Ascending aorta (tissue), 2 donors: ENCODE measurements at places on chromosomes 7 and 10.

DNA sequence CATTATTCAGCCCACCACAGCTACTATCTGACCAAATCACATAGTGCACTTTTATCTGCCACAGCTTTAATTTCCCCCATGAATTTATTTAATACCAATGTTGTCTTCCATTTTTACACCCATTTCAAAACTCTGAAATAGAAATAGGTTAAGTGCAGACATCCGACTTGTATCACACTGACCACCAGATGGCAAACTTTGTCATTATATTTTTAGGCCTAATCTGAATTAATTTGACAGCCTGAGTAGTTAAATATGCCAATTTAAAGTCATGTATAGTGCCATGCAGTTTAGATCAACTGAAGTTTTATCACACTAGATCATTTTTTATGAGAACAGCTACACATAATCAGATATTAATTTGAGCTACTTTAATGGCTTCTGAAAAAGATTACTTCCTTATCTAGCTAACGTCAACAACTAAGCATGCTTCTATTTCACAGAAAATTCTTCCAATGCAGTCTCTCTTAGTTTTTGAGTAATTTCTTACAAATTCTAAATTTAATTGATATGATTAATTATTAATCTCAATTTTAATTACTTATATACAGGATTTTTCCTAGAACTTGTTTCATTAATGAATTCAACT is 566.4 kb downstream of the GFRA1 start:
- DNase-seq, result no peak
- H3K27ac ChIP-seq, result no peak overlapping the region
- no peaks in the 10 kb centered on the region for H3K4me1 ChIP-seq
- no peaks in the 10 kb centered on the region for H3K36me3 ChIP-seq
- no peaks in the 10 kb centered on the region for H3K27me3 ChIP-seq

DNA sequence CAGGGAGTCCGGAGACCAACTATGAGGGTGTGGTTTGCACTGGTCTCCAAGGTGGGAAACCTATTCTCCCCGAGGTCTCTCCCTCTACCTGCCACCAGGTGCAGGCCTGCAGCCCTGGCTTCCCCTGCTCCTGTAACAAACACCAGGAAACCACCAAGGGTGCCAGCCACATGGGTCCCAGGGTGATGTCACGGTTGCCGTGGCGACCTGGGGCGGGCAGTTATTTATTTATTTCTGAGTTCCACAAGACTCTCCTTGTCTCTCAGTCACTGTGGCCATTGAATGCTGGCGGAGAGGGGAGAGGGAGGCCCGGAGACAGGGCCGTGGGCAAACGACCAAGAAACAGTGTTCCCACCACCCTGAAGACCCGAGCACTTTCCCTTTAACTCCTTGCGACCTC is 27.0 kb downstream of the MMD2 start:
- no peak overlapping the region for H3K4me3 ChIP-seq
- DNase-seq, result no peak
- H3K36me3 ChIP-seq, result no peaks in the 10 kb centered on the region
- no peak overlapping the region for H3K27ac ChIP-seq

GRCh38 chr7:81590131-81590530 is 179.7 kb downstream of the HGF start:
- no peak overlapping the region for H3K27ac ChIP-seq
- no peak overlapping the region for H3K4me3 ChIP-seq

- H3K4me1 ChIP-seq, result peaks cover 9% of the 10 kb centered on the region
- H3K36me3 ChIP-seq, result no peaks in the 10 kb centered on the region
- no peak overlapping the region for H3K4me3 ChIP-seq
- no peaks in the 10 kb centered on the region for H3K27me3 ChIP-seq
- peak overlapping the region; percentile 11 for H3K27ac ChIP-seq
- no peak for DNase-seq
These were observed 72.9 kb upstream of the TNS3 start for GRCh38 chr7:47654672-47655298.

DNA sequence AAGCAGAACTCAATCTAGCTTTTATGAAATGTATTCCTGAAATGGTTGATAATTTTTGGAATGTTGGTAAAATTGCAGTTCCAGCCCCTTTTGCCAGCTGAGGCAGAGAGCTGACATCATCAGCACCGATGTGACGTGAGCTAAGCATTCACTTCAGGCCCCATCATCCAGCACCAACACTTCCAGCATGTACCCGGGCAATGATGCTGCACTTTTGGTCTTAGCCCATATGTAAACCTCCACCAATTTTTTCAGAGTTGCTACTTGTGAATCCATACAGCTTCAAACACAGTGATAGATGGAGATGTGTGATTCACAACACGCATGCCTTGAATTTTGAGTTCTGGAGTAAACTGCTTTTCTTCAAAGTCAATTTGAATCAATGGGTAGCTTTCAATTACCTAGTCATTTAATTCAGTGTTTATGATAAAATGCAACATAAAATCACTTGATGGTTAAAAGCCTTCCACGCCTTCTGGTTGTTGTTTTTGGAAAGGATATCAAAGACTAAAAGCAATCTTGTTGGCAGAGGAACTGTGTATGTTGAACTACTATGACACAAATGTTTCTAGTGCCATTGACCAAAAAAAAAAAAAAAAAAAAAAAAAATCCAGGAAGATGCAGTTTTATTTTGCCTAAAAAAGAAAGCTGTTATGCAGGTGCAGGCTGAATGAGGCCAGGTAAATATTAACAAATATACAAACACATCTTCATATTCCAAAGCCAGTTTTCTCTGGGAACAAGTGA is 73.9 kb downstream of the NRP1 start:
- H3K4me3 ChIP-seq, result no peak overlapping the region
- peaks cover 2% of the 10 kb centered on the region for H3K36me3 ChIP-seq
- no peak overlapping the region for H3K27ac ChIP-seq

GRCh38 chr7:143345428-143345900 is 17.0 kb downstream of the FAM131B start:
- H3K4me1 ChIP-seq, result no peaks in the 10 kb centered on the region
- no peak overlapping the region for H3K27ac ChIP-seq
- no peaks in the 10 kb centered on the region for H3K27me3 ChIP-seq
- H3K4me3 ChIP-seq, result peak overlapping the region; percentile 20

GRCh38 chr7:138538518-138538917 is 78.5 kb downstream of the TRIM24 start:
- no peaks in the 10 kb centered on the region for H3K27me3 ChIP-seq
- H3K36me3 ChIP-seq, result peaks cover 33% of the 10 kb centered on the region
- no peak for DNase-seq
- no peak overlapping the region for H3K4me3 ChIP-seq
- no peak overlapping the region for H3K27ac ChIP-seq

GRCh38 chr7:118502235-118502634 is 277.7 kb downstream of the ANKRD7 start:
- no peak for DNase-seq
- no peaks in the 10 kb centered on the region for H3K36me3 ChIP-seq
- H3K27me3 ChIP-seq, result no peaks in the 10 kb centered on the region
- no peak overlapping the region for H3K4me3 ChIP-seq

- no peaks in the 10 kb centered on the region for H3K4me1 ChIP-seq
- H3K4me3 ChIP-seq, result no peak overlapping the region
- no peaks in the 10 kb centered on the region for H3K36me3 ChIP-seq
- H3K27me3 ChIP-seq, result no peaks in the 10 kb centered on the region
- H3K27ac ChIP-seq, result no peak overlapping the region
These were observed 1.2 kb downstream of the PRSS1 start for GRCh38 chr7:142750321-142750938.

DNA sequence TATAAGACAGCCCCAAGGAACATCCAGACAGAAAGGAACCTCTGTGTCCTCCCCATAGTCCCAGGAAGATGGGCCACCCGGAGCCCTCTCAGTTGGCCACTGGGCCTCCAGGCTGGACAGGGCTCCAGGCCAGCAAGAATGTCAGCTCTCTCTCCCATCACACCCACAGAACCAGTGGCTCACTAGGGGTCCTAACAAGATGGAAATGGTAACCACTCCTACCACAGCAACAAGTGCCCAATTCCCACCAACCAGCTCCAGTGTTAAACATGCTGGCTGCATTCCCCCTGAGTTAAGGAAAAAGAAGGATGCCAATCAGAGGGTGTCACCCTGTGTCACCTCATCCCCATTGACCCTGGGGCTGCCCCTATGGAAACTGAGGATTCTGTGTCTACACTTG is 333.0 kb downstream of the GRID1 start:
- no peaks in the 10 kb centered on the region for H3K27me3 ChIP-seq
- H3K4me1 ChIP-seq, result no peaks in the 10 kb centered on the region

GRCh38 chr7:151207315-151207714 is 3.0 kb downstream of the H2BK1 start:
- no peak overlapping the region for H3K4me3 ChIP-seq
- H3K27ac ChIP-seq, result no peak overlapping the region
- no peak for DNase-seq

- no peak overlapping the region for H3K4me3 ChIP-seq
- no peak overlapping the region for H3K27ac ChIP-seq
- H3K4me1 ChIP-seq, result no peaks in the 10 kb centered on the region
- DNase-seq, result no peak
These were observed 123.0 kb upstream of the TNS3 start for GRCh38 chr7:47704936-47705335.

DNA sequence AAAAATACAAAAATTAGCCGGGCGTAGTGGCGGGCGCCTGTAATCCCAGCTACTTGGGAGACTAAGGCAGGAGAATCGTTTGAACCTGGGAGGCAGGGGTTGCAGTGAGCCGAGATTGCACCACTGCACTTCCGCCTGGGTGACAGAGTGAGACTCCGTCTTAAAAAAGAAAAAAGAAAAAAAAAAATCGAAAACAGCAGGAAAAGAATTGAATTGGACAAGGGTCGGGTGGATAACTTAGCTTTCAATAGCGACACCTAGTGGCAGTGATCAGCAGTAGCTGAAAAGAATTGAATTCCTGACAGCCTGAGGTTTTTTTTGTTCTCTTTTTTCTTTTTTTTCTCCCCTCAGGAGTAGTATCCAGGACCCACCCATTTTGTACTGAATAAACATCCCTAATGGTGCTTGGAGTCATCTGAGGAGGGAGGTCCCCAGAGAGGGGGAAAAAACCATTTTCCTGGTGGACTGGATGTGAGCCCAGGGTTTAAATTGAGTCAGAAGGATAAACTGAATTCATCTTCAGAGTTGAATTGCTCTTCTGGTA is 55.1 kb downstream of the CYCS start:
- H3K36me3 ChIP-seq, result no peaks in the 10 kb centered on the region
- no peaks in the 10 kb centered on the region for H3K27me3 ChIP-seq
- H3K4me1 ChIP-seq, result no peaks in the 10 kb centered on the region
- peak; percentile 68 for DNase-seq

DNA sequence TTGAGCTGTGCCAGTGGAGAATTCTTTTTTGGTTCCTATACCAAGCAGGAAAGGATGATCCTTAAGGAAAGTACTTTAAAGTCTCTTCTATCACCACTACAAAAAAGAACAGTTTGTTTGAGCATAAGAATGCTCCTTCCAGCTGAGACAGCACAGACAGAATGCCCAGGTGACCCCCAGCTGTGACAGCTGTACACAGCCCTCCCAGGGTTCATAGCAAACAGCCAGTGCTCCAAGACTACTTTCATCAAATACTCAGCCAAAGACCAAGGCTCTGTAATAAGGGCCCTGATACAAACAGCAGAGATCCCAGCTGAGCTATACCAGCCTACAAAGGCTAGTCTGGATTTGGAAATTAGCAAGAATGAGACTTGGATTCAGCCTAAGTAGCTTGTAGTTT is 65.7 kb downstream of the NXPH1 start:
- no peaks in the 10 kb centered on the region for H3K36me3 ChIP-seq
- no peaks in the 10 kb centered on the region for H3K4me1 ChIP-seq
- no peaks in the 10 kb centered on the region for H3K27me3 ChIP-seq
- DNase-seq, result no peak

- no peaks in the 10 kb centered on the region for H3K36me3 ChIP-seq
- no peak for DNase-seq
- H3K4me3 ChIP-seq, result no peak overlapping the region
- no peaks in the 10 kb centered on the region for H3K4me1 ChIP-seq
- no peaks in the 10 kb centered on the region for H3K27me3 ChIP-seq
- no peak overlapping the region for H3K27ac ChIP-seq
These were observed 8.9 kb downstream of the ST8SIA6 start for GRCh38 chr10:17445400-17445998.

DNA sequence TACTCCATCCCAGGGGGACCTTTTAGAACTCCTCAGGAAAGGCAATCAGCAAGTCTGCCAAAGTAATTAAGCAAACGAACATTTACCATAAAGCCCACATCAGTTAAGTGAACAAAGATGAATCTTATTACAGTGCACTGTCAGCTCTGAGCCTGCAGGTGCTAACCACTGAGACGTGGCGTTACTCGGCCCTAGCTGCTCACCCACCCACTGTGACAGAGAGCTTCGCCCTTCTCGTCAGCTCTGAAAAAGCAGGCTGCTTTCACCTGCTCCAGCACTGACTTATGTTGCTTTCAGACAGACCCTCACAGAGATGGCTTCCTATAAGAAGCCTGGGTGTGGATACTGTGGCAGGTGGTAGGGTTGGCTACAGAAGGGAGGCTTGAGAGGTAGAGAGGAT is 57.7 kb upstream of the KCNIP2 start:
- no peaks in the 10 kb centered on the region for H3K4me1 ChIP-seq
- no peak overlapping the region for H3K27ac ChIP-seq
- DNase-seq, result no peak
- H3K36me3 ChIP-seq, result peaks cover 5% of the 10 kb centered on the region

- no peak for DNase-seq
- H3K4me3 ChIP-seq, result no peak overlapping the region
- peak overlapping the region; percentile 62 for H3K27ac ChIP-seq
- H3K27me3 ChIP-seq, result no peaks in the 10 kb centered on the region
- peaks cover 29% of the 10 kb centered on the region for H3K4me1 ChIP-seq
These were observed 251.7 kb upstream of the CSTF2T start for GRCh38 chr10:51950996-51951555.

- H3K4me1 ChIP-seq, result no peaks in the 10 kb centered on the region
- no peak overlapping the region for H3K27ac ChIP-seq
- no peak for DNase-seq
- no peaks in the 10 kb centered on the region for H3K27me3 ChIP-seq
These were observed 20.2 kb downstream of the DNTT start for GRCh38 chr10:96324447-96324846.

GRCh38 chr10:92574548-92575261 is 812 bp upstream of the IDE start:
- H3K4me1 ChIP-seq, result peaks cover 24% of the 10 kb centered on the region
- H3K4me3 ChIP-seq, result peak overlapping the region; percentile 93
- no peaks in the 10 kb centered on the region for H3K27me3 ChIP-seq
- peak overlapping the region; percentile 85 for H3K27ac ChIP-seq

GRCh38 chr7:93866886-93867285 is 23.7 kb downstream of the TFPI2 start:
- H3K4me1 ChIP-seq, result no peaks in the 10 kb centered on the region
- no peaks in the 10 kb centered on the region for H3K27me3 ChIP-seq
- H3K27ac ChIP-seq, result no peak overlapping the region
- H3K4me3 ChIP-seq, result no peak overlapping the region
- DNase-seq, result no peak

DNA sequence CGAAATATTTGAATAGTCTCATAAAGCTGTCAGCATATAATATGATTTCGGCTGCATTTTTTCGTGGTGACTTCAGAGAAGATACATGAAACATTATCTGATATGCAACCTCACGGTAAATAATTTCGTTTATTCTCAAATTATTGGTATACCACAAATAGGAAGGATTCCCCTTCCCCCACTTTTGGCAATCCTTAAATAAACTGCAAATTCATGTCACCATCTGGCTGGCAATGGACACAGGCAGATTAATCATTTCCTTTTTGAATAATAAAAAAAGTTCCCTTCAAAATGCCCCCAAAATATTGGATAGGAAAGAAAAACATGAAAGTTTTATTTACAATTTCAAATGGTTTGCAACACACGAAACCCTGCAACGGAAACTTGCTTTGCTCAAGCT is 234.5 kb upstream of the MEOX2 start:
- H3K4me1 ChIP-seq, result no peaks in the 10 kb centered on the region
- H3K27ac ChIP-seq, result no peak overlapping the region
- H3K36me3 ChIP-seq, result no peaks in the 10 kb centered on the region
- no peak overlapping the region for H3K4me3 ChIP-seq
- no peaks in the 10 kb centered on the region for H3K27me3 ChIP-seq
- no peak for DNase-seq
